ENCODE measurements at places on chromosomes 1 and 21. TPM values are rescaled to one million over a fixed set of nuclear protein-coding genes. Genes with fewer than 3 reads are reported as not detected.

PCSK9 gene
- total RNA-seq = not detected

DNA sequence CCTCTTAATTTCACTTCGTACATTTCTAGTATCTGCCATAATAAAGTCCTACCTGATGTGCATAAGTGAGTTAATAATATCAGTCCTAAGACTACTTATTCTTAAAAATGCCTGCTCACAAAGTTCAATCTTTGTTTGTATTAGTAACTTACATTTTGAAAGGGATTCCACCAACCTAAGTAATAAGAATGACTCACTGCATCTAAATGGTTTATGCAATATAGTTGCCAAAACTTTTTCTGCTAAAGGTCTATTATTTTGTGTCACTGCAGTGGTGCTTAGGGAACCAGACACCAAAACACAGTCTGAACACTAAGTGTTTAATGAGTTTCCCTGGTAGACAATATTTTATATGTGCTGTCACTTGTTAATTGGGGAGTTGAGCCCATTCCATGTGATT, 1.8 kb downstream of the ZNF669 start:
- no peak overlapping the region for H3K4me3 ChIP-seq
- no peak for DNase-seq
- H3K27ac ChIP-seq = no peak overlapping the region
- H3K27me3 ChIP-seq = no peaks in the 10 kb centered on the region
- H3K4me1 ChIP-seq = peaks cover 19% of the 10 kb centered on the region

S100A7 gene
- not detected for total RNA-seq

GRCh38 chr1:67169932-67170331, 3.7 kb downstream of the IL23R start:
- H3K36me3 ChIP-seq = no peaks in the 10 kb centered on the region
- DNase-seq = no peak
- peaks cover 11% of the 10 kb centered on the region for H3K4me1 ChIP-seq
- no peak overlapping the region for H3K27ac ChIP-seq

CR1L gene
- not detected for total RNA-seq

- H3K27ac ChIP-seq = no peak overlapping the region
- no peak for DNase-seq
- H3K36me3 ChIP-seq = no peaks in the 10 kb centered on the region
- H3K27me3 ChIP-seq = no peaks in the 10 kb centered on the region
Measured at GRCh38 chr21:32813265-32813903, 41.8 kb upstream of the PAXBP1 start.

- H3K27ac ChIP-seq = no peak overlapping the region
- DNase-seq = no peak
- H3K27me3 ChIP-seq = no peaks in the 10 kb centered on the region
- no peaks in the 10 kb centered on the region for H3K36me3 ChIP-seq
- no peak overlapping the region for H3K4me3 ChIP-seq
Measured at GRCh38 chr1:41439234-41439633, 45.2 kb downstream of the EDN2 start.

- no peak for DNase-seq
- no peaks in the 10 kb centered on the region for H3K36me3 ChIP-seq
- H3K4me1 ChIP-seq = peaks cover 13% of the 10 kb centered on the region
- peaks cover 20% of the 10 kb centered on the region for H3K27me3 ChIP-seq
- H3K4me3 ChIP-seq = no peak overlapping the region
Measured at GRCh38 chr1:43533584-43533983, 2.9 kb downstream of the PTPRF start.

- peak overlapping the region; percentile 79 for H3K27ac ChIP-seq
- H3K27me3 ChIP-seq = no peaks in the 10 kb centered on the region
- peak; percentile 82 for DNase-seq
- peak overlapping the region; percentile 63 for H3K4me3 ChIP-seq
- H3K4me1 ChIP-seq = peaks cover 46% of the 10 kb centered on the region
Measured at GRCh38 chr1:161727256-161727924, 6.0 kb downstream of the FCRLB start.

GRCh38 chr1:202807926-202808757, at the start of gene KDM5B:
KDM5B (minus strand) TSS chr1:202808421; CDS start chr1:202808305, 116 bp downstream.
- no peaks in the 10 kb centered on the region for H3K36me3 ChIP-seq
- H3K27ac ChIP-seq = peak within 1 kb of the TSS; percentile 14
- H3K4me1 ChIP-seq = peaks cover 22% of the 10 kb centered on the region
- peak; percentile 75 for DNase-seq
- H3K27me3 ChIP-seq = no peaks in the 10 kb centered on the region

FAM3B gene
- not detected for total RNA-seq

GRCh38 chr1:9070486-9070885, 1.1 kb upstream of the SLC2A5 start:
- peaks cover 12% of the 10 kb centered on the region for H3K4me1 ChIP-seq
- no peak overlapping the region for H3K27ac ChIP-seq
- H3K4me3 ChIP-seq = no peak overlapping the region
- H3K27me3 ChIP-seq = peaks cover 3% of the 10 kb centered on the region
- DNase-seq = no peak

ZCCHC17 gene
- 27.8 TPM for total RNA-seq

DNA sequence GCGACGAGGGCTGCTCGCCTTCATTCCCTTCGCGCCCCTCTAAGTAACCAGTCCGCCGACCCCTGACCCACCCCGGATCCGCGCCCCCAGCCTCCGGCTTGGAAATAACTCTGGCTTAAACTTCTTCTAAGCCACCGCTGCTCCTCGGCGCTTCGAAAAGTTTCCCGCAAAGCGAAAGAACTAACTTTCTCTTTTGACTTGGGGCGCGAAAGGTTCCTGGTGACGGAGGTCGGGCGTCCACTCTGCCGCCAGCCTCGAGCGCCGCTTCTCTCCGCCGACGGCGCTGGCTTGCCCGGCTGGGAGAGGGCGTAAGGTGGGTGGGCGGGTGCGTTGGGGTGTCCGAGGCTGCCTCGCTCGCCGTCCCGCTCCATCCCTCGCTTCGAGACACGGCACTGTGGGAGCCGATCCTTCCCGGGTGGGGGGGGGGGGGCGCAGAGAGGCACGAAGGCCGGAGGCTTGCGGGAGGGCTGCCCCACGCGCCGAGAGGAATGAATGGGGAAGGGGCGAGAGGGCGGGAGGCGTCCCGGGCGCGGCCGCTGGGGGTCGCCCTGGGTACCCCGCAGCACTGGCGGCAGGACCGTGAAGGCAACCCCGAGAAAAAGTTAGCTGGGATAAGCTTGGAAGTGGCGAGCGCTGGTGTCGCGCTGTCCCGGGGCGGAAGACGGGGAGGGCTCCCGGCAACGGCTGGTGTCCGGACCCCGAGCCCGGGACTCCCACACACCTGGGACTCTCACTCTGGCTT, 569 bp downstream of the ATF3 start:
- no peaks in the 10 kb centered on the region for H3K36me3 ChIP-seq
- peak overlapping the region; percentile 87 for H3K4me3 ChIP-seq
- peaks cover 35% of the 10 kb centered on the region for H3K27me3 ChIP-seq
- peak overlapping the region; percentile 76 for H3K27ac ChIP-seq
- peaks cover 28% of the 10 kb centered on the region for H3K4me1 ChIP-seq

MSH4 gene
- total RNA-seq = 0.52 TPM

KRTAP19-1 gene
- not detected for total RNA-seq

OR2L13 gene
- total RNA-seq = 0.20 TPM

DNA sequence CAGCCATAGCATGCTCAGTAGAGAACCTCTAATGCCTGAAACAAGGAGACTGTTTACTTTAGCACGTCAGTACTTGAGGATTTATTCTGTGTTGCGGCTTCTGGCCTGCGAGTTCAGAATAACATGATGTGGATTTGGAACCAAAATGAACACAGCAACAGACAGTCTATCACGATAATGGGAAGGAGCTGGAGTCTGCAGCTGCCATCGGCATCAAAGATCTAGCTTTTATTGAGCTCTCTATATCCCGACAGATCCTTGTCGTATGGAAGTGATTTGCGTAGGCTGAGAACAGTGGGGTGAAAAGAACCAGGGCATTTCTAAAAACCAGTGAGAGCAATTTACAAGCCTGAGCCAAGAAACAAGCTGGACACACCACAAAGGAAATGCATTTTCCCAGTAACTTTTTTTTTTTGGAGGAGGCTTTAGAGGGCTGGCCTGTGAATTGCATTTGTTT, 294.2 kb downstream of the KIF26B start:
- no peak for DNase-seq
- no peaks in the 10 kb centered on the region for H3K27me3 ChIP-seq
- no peaks in the 10 kb centered on the region for H3K4me1 ChIP-seq
- no peaks in the 10 kb centered on the region for H3K36me3 ChIP-seq

- H3K4me1 ChIP-seq = peaks cover 9% of the 10 kb centered on the region
- peak overlapping the region; percentile 53 for H3K27ac ChIP-seq
- H3K27me3 ChIP-seq = no peaks in the 10 kb centered on the region
- no peak overlapping the region for H3K4me3 ChIP-seq
- H3K36me3 ChIP-seq = peaks cover 40% of the 10 kb centered on the region
- DNase-seq = no peak
Measured at GRCh38 chr1:211783897-211784296, 46.7 kb downstream of the LPGAT1 start.

- no peaks in the 10 kb centered on the region for H3K27me3 ChIP-seq
- H3K4me3 ChIP-seq = peak overlapping the region; percentile 57
- H3K36me3 ChIP-seq = peaks cover 19% of the 10 kb centered on the region
Measured at GRCh38 chr1:24416666-24417391, 1.2 kb downstream of the NIPAL3 start.

WDR47 gene
- 21.3 TPM for total RNA-seq

LMOD1 gene
- not detected for total RNA-seq

S100A7A gene
- total RNA-seq = not detected

PDXK gene
- 73.8 TPM for total RNA-seq

LHX4 gene
- not detected for total RNA-seq

DNA sequence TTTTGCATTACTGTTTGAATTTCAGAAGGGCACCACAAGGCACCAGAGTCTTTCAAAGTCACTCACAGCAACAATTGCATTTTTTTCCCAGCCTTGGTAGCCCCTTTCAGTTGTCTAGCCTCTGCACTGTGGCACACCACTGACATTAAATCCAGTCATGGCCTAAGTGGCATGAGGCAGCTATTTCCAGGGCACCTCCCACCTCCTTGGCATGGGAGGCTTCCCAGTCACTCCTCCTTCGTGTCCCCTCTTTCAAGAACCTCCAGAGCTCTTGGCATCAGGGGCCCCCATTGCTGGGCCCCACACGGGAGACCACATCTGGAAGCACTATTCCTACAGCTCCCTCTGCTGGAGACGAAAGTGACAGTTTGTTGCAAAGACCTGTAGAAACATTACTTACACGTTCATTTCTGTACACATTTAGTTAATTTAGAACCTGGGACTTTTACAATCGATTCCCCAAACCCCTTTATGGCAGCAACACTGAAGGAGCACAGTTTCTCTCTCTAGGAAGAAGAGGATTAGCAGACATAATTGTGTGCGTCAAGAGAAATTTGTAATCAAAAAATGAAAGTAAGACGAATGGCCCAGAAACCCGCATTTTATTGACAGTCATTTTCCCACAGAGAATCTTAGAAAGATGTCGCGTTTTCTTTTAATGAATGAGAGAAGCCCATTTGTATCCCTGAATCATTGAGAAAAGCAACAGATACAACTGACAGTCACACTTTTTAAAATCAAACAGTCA, 5.7 kb upstream of the CHD5 start:
- no peak overlapping the region for H3K4me3 ChIP-seq
- peaks cover 5% of the 10 kb centered on the region for H3K4me1 ChIP-seq
- H3K27me3 ChIP-seq = peaks cover 8% of the 10 kb centered on the region
- no peak overlapping the region for H3K27ac ChIP-seq
- peaks cover 28% of the 10 kb centered on the region for H3K36me3 ChIP-seq

CDCA8 gene
- 1.6 TPM for total RNA-seq

GRCh38 chr21:31987696-31988095, 114.9 kb downstream of the HUNK start:
- no peaks in the 10 kb centered on the region for H3K36me3 ChIP-seq
- H3K27me3 ChIP-seq = no peaks in the 10 kb centered on the region
- no peaks in the 10 kb centered on the region for H3K4me1 ChIP-seq
- H3K4me3 ChIP-seq = no peak overlapping the region
- H3K27ac ChIP-seq = no peak overlapping the region

- no peaks in the 10 kb centered on the region for H3K27me3 ChIP-seq
- no peaks in the 10 kb centered on the region for H3K36me3 ChIP-seq
- no peak overlapping the region for H3K4me3 ChIP-seq
- H3K4me1 ChIP-seq = peaks cover 41% of the 10 kb centered on the region
- DNase-seq = no peak
Measured at GRCh38 chr1:12621346-12622335, 3.6 kb upstream of the DHRS3 start.

CLCA1 gene
- not detected for total RNA-seq

DNA sequence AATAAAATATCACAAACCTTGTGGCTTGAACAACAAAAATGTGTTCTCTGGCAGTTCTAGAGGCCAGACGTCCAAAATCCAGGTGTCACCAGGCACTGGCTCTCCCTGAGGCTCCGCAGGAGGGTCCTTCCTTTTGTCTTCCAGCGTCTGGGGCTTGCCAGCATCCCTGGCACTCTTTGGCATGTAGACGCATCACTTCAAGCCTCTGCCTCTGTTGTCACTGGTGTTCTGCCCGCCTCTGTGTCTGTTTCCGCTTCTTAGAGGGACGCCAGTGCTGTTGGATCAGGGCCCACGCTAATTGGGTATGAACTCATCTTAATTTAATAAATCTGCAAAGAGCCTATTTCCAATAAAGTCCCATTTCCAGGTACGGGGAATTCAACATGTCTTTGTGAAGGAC, 273.7 kb upstream of the C1orf174 start:
- no peaks in the 10 kb centered on the region for H3K4me1 ChIP-seq
- DNase-seq = no peak

DNA sequence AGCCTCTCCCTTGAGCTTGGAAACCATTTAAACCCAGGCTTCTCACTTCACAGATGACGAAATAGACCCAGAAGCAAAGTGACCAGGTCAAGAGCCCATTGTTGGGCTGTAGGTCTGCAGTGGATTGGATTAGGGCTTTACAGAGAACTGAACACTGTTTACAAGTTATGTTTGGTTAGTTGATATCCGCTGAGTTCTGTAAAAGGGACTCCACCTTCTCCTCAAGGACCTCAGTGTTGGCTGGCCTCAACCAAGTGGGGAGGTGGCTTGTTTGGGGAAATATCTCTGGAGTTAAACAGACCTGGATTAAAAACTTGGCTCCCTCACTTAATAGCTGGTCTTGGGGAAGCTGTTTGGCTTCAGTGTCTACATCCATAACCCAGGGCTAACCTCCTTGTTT, 88.1 kb downstream of the UCK2 start:
- no peaks in the 10 kb centered on the region for H3K36me3 ChIP-seq
- no peak for DNase-seq
- no peak overlapping the region for H3K27ac ChIP-seq
- H3K27me3 ChIP-seq = no peaks in the 10 kb centered on the region

DNA sequence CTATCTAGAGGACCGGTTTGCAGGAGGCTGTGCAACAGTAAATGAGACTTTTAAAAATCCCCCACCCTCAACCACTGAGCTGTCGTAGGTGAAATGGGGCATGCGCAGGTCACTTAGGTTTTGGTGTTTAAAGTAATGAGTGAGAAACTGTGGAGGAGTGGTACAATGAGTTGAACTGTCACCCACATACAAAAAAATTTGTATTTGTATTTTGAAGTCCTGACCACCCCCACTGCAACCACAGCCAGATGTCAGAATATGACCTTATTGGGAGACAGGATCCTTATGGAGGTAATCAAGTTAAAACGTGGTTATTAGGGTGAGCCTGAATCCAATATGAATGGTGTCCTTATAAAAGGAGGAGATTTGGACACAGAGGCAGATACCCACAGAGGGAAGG, 1.6 kb upstream of the IRF6 start:
- H3K27ac ChIP-seq = no peak overlapping the region
- H3K36me3 ChIP-seq = no peaks in the 10 kb centered on the region
- DNase-seq = no peak
- no peak overlapping the region for H3K4me3 ChIP-seq
- H3K4me1 ChIP-seq = peaks cover 13% of the 10 kb centered on the region
- no peaks in the 10 kb centered on the region for H3K27me3 ChIP-seq

SYT6 gene
- total RNA-seq = not detected

GRCh38 chr1:37123276-37124115, 89.2 kb upstream of the GRIK3 start:
- no peak overlapping the region for H3K4me3 ChIP-seq
- H3K27ac ChIP-seq = no peak overlapping the region
- no peaks in the 10 kb centered on the region for H3K36me3 ChIP-seq
- no peaks in the 10 kb centered on the region for H3K4me1 ChIP-seq

Data from natural killer cell (primary cell).